ENCODE measurements at places on chromosomes 3 and 15.

GRCh38 chr15:68206711-68207151, 1.6 kb upstream of the CALML4 start:
- DNase-seq, result no peak

GRCh38 chr3:122681284-122681973, 790 bp downstream of the PARP14 start:
- no peak for DNase-seq

- no peak for DNase-seq
Measured at GRCh38 chr3:130014526-130014925, 40.0 kb downstream of the TRH start.

DNA sequence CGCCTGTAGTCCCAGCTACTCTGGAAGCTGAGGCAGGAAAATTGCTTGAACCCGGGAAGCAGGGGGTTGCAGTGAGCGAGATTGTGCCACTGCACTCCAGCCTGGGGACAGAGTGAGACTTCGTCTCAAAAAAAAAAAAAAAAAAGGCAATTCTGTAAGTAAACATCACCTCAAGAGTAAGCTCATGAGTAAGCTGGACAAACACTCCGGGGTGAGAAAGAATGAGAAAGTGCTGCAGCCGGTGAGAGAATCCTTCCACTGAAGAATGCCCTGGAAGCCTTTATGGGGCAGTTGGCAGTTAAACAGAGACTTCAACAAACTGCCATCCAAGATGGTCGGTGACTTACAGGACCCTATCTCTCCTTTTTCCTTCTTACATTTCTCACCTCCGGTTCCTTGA, 47.5 kb downstream of the FEZF2 start:
- DNase-seq, result no peak

- no peak for DNase-seq
Measured at GRCh38 chr15:67174864-67175573, 79.4 kb downstream of the AAGAB start.

- no peak for DNase-seq
Measured at GRCh38 chr3:193574488-193575070, 18.4 kb upstream of the OPA1 start.

DNA sequence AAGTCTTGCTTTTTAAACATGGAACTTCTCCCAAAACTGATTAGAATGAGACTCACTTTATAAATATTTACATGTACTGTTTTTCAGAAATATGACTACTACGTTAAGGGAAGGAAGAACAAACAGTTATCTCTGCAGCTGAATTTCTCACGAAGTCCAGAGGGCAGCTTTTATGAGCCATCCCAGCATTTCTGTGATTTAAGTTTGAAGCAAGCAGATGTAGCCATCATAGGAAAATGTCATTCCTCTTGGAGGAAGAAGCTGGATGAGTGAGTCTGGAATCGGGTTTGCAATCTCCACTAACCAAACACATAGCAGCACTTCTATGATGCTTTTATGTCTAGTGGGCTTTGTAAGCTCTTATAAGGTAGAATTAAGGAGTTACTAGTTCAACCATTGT, 53.7 kb downstream of the SCN11A start:
- DNase-seq, result no peak

- no peak for DNase-seq
Measured at GRCh38 chr3:165837058-165837525, at the start of gene BCHE. Gene BCHE, minus strand, starts transcription at chr3:165837423. Its CDS starts 6,390 bp downstream, at chr3:165831033.

DNA sequence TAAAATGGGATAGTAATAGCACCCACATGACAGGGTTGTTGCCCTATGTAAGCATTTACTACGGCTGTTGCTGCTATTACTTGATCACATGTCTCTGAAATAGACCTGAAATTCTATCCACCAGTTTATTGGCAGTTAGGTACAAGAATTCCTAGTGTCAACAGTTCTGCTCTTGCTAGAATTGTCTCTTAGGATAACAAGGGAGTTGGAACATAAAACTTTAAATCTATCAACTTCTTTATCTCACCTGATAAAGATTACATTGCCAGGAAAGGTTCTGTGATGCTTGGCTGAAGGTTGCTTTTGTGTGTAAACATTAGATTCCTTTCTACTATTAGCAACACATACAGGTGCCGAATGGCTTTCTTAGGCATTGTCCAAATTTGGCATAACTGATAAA, 38.7 kb downstream of the ATP13A4 start:
- DNase-seq, result no peak

- no peak for DNase-seq
Measured at GRCh38 chr3:141979050-141979671, 102.7 kb downstream of the ATP1B3 start.

GRCh38 chr15:99711625-99712024, 21.6 kb downstream of the LYSMD4 start:
- no peak for DNase-seq

DNA sequence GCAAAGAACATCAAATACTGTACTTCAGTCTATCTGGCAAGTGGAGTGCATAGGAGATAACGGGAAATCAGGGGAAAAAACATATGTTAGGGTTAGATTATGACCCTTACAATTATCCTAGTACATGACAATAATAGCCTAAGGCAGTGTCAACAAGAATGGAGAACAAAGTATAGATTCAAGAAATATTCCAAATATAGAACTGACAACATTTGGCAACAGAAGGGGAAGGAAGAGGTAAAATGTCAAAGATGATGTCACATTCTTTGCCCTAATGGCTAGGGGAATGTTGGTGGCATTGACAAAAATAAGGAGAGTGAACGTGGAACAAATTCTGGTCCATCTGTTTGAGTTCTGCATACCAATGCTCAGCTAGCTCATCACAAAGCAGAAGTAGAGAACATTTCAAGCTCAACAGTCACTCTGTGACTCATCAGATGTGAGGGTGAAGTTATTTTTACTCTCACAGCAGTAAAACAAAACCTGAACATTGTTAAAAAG, 15.5 kb upstream of the ATP8B4 start:
- DNase-seq, result peak; percentile 96

- no peak for DNase-seq
Measured at GRCh38 chr15:43974852-43975251, 148.1 kb downstream of the WDR76 start.

DNA sequence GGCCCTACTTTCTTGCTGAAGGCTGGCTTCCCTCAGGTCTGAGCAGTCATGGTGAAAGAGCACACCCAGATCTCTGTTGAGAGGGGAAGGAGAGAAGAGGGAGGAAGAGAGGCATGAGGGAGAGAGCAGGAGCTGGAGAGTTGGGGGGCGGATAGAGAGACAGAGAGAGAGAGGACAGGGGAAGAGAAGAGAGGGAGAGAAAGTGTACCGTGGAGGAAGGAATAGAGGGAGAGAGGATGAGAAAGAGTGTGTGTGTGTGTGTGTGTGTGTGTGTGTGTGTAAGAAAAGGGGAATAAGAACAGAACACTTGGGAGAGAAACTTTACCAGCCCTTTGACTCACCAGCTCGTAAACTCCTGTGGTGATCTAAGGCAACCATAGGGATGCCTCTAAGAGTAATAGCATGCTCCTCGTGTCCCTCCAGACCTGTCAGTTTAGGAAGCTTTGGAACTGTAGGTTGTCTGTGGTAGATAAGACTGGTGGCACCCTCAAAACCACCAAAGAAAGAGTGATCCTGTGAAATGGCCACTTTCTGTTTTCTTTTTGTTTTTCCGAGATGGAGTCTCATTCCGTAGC, 18.2 kb downstream of the ZNF592 start:
- peak; percentile 64 for DNase-seq

- peak; percentile 80 for DNase-seq
Measured at GRCh38 chr15:70023769-70024491, 73.8 kb downstream of the TLE3 start.

DNA sequence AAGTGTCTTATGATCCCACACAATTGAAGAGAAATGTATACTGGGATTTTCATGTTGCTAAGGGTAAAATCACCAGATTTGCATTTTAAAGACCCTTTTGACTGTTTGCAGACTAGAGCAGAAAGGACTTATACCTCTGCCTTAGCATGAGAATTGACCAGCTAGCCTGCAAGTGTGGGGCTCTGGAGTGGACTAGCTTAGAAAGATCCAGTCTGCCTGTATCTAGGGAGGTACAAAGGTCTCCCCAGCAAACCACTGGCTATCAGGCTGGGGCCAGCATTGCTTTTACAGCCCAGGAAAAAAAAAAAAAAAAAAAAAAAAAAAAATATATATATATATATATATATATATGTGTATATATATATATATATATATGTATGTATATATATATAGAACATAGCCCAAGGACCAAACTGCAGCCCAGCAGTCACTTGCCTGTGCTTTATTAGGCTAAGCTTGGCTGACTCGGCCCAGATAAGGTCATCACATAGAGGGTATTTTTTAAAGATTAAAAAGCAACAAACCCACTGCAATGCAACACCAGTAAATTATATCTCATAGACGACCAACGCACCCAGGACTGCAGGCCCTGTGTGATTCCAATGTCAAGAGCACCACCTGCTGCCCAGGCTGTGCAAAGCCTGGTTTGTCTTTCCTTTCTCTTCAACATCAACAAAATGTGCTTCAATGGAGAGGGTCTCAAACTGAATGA, 63.7 kb downstream of the DCLK3 start:
- DNase-seq, result peak; percentile 49

- no peak for DNase-seq
Measured at GRCh38 chr3:175619369-175619768, 760.2 kb downstream of the NAALADL2 start.

- DNase-seq, result no peak
Measured at GRCh38 chr3:141812084-141812483, 48.9 kb downstream of the GRK7 start.

DNA sequence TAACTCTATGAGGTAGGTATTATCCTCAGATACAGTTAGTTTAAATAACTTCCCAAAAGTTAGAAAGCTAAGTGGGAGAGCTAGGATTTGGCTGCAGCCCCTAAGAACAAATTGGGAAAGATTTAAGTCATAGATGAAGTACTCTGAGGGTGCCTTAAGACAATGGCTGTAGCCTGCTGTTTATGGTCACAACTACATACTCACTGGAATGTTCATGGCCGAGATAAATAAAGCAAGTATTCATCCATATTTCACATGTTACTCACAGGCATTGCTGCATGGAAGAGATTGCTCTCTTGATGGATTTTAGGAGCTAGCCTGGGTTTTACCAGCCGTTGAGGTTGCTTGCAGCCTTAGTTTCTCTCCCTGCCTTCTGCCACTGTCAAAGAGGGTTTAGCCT, 145.0 kb downstream of the CMSS1 start:
- no peak for DNase-seq

GRCh38 chr15:40047415-40048210, 8.6 kb upstream of the SRP14 start:
- DNase-seq, result peak; percentile 84

DNA sequence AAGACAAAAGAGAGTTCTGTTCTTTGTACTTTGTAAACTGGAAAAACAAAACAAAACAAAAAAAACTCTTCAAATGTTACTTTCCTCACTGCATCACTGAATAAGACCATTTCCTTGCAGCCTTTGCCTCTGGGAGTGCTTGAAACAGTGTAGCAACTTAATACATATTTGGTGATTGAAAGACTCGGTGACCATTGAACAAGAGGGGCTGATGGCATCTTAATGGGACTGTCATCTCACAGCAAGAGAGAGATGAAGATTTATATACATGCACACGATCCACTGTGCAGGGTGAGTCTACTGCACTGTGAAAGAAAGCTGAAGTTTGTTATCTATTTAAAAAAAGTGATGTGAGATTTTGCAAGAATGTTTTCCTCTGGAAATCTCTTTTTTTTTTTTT, 111.9 kb upstream of the KLHL25 start:
- no peak for DNase-seq

GRCh38 chr3:177810162-177810623, 612.9 kb upstream of the TBL1XR1 start:
- no peak for DNase-seq

DNA sequence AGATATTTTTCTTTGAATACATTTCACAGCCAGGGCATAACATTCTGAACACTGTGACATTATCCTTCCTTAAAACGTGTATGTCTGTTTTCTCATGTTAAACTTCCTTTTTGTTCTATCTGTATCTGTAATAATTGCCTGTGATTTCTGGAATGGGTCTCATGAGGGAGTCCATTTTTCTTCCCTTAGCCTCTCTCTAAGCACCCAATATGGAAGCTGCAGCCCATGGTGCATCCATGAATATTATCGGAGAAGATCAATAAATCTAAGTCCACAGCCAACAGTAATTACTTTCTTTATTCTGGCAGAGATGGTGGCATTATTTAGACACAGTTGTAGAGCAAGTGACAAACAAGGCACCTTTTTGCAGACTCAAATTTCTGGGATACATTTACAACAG, 671.1 kb downstream of the TUSC7 start:
- DNase-seq, result no peak

DNA sequence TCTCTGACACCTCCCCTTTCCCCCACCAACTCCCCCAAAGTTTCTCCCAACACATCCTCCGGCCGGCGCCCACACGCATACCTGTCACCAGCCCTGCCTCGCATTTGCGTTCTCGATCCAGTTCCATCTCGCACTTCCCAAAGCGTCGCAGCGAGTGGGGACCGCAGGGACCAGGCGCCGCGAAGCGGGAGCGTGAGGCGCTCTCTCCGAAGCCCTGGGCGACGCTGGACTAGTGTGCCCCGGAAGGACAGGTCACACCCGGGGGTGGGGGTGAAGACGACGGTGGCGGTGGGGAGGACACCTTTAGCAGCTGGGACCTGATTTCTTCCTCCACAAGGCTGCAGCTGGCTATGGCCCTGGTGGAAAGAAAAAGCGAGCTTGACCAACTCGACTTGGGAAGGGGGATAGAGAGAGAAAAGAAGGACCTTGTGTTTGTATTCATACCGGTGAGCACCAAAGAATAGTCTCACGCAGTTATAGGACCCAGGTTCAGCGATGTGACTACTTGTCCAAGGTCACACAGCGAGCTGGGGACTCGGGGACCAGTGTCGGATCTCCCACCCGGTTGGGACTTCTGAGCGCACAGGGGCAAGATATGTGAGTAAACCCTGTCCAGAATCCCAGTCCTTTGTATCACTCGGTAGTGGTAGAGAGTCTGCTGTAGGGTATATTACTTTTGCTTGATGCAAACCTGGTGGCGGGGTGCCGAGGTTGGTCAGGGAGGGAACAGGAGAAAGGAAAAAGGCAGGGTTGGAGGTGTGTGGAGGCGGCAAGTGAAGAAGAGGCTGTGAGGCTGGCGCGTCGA, 607 bp upstream of the GHSR start:
- DNase-seq, result no peak

- DNase-seq, result no peak
Measured at GRCh38 chr3:197468866-197469382, 86.8 kb downstream of the BDH1 start.

- DNase-seq, result no peak
Measured at GRCh38 chr3:71104121-71104541, 479.4 kb downstream of the FOXP1 start.

DNA sequence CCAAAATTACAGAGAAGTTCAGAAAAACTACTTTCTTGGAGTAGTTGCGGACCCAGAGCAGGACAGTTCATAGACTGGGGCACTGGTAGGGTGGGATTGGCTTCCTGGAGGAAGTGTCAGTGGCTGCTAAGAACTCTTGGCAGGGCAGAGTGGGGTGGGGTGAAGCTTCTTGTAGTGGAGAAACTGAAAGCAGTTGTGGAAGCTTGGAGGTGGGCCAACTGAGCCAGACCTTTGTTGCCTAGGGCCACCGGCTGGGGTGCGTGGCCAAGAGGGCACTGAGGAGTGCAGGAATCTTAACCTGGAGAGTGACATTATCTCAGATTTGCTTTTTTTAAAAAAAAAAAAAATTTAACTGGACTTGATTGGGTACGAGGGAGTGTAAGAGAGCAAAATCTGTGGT, 3.1 kb downstream of the KAT2B start:
- DNase-seq, result peak; percentile 50
